MM.1S (cell line): ENCODE measurements at places on chromosomes 11 and 22.

- no peak for DNase-seq
Measured at GRCh38 chr11:20013346-20014066, 146.8 kb downstream of the DBX1 start.

- no peak for DNase-seq
Measured at GRCh38 chr11:16395601-16396000, 39.3 kb upstream of the SOX6 start.

DNA sequence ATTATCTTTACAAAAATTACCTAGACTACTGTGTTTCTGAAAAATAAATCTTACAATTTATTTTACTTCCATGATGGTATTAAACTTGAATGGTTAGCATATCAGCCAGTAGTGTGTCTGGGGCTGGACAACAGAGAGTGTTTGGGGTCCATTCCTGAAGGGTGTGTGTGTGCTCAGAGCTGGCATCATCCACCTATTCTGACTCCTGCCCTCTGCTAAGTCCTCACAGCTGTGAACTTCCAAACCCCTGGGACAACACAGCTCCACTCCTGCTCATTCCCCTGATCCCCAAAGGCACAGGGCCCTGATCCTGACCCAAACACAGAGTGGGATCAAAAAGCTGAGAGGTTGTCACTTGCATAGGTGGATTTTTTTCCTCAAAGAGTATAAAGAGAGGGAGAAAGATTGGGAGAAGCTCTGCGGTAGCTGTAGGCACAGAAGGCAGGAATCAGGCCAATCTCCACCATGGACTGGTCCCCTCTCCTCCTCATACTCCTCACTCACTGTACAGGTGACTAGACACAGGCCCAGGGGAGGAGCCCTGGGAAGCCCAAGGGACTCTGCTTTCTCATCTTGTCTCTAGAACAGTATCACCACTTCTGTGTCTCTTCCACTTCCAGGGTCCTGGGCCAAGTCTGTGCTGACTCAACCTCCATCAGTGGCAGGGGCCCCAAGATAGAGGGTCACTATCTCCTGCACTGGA lies 55.7 kb upstream of the TOP3B start:
- no peak for DNase-seq

- no peak for DNase-seq
Measured at GRCh38 chr11:44938066-44938691, 12.5 kb downstream of the TP53I11 start.

DNA sequence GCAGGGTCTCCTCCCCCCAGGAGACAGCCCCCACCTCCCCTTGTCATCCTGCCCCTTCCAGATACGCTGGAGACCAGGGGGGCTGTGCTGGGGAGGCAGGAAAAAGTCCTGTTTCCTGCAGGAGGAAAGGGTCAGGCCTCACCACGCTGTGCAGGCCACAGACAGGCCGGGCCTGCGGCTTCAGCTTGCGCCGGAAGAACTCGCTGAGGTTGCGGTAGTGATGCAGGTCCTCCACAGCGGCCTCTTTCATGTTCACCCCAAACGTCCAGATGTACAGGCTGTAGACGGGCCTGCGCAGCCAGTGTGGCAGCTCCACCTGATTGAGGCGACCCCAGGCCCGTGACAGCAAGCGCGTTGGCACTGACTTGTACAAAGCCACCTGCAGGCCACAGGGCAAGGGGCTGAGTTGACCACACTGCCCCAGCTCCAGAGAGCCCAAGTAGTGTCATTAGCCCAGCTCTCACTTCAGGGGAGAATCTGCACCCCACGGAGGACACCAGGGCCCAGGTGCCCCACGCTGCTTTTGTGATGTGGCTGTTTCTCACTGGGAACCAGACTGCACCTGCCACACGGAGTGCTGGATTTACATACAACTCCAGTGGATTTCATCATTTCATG lies 40.4 kb downstream of the PISD start:
- DNase-seq = no peak

GRCh38 chr11:101390539-101390938 lies 193.3 kb downstream of the TRPC6 start:
- DNase-seq = no peak

- peak; percentile 79 for DNase-seq
Measured at GRCh38 chr11:16820324-16821092, 82.1 kb downstream of the C11orf58 start.

- no peak for DNase-seq
Measured at GRCh38 chr11:78995171-78995570, 420.5 kb upstream of the NARS2 start.

DNA sequence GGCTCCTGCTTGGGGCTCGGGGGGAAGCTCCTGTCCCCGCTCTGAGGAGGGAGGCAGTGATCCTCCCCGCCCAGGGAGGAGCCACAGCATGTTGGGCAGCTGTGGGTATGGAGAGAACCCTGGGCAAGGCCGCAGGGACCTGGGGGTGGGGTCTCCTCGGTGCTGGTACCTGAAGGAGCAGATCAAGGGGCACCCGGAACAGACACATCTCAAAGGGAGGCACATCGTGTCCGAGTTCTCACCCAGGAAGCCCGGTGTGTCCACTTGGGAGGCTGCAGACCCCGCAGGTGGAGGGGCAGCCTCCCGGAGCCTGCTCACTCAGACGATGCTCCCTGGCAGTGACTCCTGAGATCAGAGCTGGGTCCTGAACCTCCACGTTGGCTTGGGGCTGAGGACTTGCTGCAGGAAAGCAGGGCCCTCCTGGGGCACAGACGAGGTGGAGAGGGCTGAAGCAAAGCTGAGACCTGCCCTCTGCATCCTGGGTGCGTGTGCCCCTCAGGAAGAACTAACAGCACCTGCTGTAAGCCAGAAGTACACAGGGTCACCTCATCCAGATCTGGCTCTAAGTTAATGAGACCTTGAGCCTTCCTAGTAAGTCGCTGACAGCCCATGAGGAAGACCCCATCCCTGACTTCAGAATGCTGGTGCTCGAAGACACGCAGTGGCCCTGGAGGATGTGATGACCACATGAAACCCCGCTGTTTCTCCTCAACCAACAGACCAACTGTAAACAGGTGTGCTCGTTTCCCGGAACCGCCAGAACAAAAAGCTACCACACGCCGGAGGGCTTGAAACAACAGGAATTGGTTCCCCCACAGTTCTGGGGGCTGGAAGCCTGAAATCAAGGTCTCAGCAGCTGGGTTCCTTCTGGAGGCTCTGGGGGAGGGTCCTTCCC lies 5.9 kb upstream of the OSBPL5 start:
- no peak for DNase-seq

DNA sequence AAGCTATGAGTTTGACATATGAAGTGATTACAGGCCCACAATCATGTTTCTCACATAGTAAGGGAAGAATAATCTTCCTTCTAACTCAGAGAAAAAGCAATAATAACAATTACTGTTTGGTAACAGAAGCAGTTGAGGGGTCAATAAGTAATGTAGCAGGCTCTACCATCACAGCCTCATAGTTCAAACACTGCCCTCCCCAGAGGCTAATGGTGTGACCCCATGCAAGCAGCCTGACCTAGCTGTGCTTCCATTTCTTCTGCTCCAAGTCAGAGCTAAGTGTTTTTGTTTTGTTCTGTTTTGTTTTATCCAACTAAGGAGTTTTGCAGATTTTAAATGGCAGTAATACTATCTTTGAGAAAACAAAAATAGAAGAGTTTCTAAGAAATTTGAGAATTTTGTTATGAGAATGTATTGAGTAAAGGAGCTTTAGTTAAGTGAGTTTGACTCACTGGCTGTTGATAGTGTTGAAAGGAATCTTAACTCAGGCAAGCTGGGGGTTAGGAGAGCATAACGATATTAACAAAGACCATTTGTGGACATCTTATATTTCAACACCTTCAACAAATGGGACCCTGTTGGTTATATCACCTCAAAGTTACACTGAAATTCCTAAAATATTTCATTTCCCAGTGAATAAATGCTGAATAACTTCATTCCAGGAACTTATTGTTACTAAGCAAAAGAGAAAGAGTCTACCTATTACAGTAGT lies 48.5 kb downstream of the GUCY1A2 start:
- no peak for DNase-seq

GRCh38 chr22:22507743-22508273 lies 734 bp downstream of the ZNF280B start:
- DNase-seq = no peak

DNA sequence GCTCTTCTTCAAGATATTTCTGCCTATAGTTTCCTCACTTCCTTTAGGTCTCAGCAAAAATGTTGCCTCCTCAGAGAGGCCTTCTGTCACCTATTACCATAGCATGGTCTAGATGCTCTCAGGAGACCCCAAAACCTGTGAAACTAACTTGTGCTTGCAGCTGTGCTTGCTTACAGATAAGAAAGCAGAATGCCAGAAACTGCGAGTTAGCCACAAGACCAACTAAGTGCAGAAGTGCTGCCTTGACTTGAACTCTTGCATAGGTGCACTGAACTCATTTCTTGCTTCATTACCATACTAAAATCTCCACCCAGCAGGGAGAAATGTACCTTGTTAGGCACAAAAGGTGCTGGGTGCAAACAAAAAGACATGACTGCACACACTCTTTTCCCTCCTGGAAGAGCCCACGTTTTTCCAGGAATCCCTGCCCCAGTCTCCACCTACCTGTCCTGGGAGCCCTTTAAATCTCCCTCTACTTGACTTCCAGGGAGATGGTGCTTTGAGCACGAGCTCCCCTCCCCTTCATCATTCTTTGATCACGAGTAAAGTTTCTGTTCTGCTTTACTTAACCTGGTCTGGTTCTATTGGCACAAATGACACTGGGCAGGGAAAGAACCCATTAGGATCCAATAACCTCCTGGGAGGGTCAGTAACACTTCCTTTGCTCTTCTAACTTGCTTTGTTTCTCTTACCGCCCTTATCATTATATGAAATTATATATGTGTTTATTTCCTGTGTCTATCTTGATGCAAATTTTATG lies 137.7 kb upstream of the DDI1 start:
- peak; percentile 87 for DNase-seq

DNA sequence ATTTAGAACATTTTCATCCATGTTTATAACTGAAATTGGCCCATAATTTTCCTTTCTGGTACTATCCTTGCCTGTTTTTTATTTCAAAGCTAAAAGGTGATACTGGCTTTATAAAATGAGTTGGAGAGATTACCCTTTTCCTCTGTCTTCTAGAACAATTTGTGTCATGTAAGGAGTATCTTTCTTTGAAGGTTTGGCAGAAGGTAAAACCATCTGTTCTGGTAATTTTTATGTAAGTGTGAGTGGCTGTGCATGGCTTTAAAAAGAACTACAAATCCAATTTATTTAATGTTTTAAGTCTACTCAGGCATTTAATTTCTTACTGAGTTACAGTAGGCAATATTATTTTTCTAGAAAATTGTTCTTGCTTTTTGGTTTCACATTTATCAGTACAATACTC lies 7.7 kb upstream of the MRGPRD start:
- DNase-seq = no peak

- DNase-seq = no peak
Measured at GRCh38 chr22:20034143-20034542, 13.2 kb downstream of the TANGO2 start.

DNA sequence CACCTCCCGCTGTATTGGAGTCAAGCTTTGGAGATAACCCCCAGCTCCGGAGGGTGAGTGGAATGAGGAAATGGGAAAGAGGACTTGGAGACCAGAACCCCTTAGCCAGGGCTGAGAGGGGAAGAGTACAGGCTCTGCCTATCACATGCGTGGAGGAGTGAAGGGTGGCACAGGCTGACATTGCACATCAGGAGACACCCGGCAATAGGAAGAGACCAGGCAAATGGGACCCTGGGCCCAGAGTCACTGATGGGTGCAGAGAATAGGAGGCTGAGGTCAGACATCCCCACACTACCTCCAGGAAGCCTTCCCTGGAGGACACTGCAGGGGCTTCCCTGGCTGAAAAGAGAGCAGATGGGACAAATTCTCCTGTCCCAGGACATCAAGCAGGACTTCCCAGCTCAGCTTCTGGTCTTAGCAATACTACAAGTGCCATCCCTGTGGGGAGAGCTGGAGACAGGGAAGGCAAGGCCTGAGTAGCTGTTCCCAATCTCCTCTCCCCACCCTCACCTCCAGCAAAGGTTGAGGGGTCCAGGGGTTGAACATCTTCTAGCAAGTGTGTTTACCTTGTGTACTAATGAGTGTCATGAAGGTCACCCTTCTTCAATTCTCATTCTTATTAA lies 160.7 kb downstream of the BUD13 start:
- no peak for DNase-seq
